ENCODE measurements at places on chromosomes 5 and 9. TPM values are rescaled to one million over a fixed set of nuclear protein-coding genes. Genes with fewer than 3 reads are reported as not detected.

GLDC gene
- total RNA-seq, result not detected

PCDHGB6 gene
- total RNA-seq, result 5.0 TPM

GPR151 gene
- not detected for total RNA-seq

FABP6 gene
- total RNA-seq, result not detected

HMGXB3 gene
- total RNA-seq, result 21.1 TPM

GRCh38 chr5:94347130-94347529 lies 271.3 kb downstream of the KIAA0825 start:
- no peak overlapping the region for H3K4me3 ChIP-seq
- H3K36me3 ChIP-seq, result no peaks in the 10 kb centered on the region

DNA sequence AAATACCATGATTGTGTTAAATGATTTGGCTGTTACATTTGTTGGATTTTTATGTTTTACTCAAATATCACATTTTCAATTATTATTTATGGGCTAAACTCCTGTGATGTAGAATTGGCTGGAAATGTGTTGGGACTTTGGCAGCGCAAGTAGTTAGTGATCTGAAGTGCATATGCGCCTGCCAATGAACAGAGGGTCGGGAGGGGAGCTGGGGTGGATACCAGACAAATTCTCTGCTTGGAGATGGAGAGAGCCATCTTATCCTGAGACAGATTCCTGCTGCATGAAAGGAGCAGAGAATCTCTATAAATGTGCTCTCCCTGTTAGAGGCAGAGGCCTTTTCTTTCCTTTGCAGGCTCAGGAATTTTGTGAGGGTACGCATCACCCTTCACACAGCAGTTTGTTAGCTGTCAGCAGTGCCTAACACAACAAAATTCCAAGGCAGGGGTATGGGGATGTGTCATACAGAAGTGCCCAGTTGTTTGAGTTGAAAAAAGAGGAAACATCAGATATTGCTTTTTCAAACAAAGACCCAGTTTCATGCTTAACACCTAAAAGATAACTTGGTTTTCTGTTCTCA lies 489.1 kb downstream of the CSNK1G3 start:
- no peak for DNase-seq
- no peaks in the 10 kb centered on the region for H3K4me1 ChIP-seq
- H3K27me3 ChIP-seq, result no peaks in the 10 kb centered on the region

- DNase-seq, result no peak
- no peaks in the 10 kb centered on the region for H3K4me1 ChIP-seq
- no peak overlapping the region for H3K4me3 ChIP-seq
- H3K36me3 ChIP-seq, result no peaks in the 10 kb centered on the region
These were observed 23.3 kb upstream of the ABLIM3 start for GRCh38 chr5:149117970-149118369.

DNA sequence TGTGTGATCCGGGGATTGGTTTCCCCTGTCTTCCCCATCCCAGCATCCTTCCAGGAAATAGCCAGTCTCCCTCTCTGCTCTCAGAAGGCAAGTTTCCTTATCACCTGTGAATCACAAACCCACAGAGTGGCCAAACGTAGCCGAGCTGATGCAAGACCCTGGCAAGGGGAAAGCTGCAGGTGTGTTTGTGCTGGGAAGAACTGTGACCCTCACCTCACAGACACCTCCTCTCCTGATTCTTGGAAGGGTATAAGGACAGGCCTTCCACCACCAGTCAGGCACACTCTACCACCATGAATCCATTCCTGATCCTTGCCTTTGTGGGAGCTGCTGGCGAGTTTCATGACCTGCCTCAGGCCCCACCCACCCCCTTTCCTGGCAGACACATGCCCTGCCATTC lies at the start of gene PRSS3:
TSS of gene PRSS3 (plus strand) at position 281 of the 400 bp plus-strand sequence. CDS start at position 294, 13 bp downstream.
- no peaks in the 10 kb centered on the region for H3K27me3 ChIP-seq
- H3K4me1 ChIP-seq, result no peaks in the 10 kb centered on the region
- no peak within 1 kb of the TSS for H3K4me3 ChIP-seq
- H3K36me3 ChIP-seq, result no peaks in the 10 kb centered on the region

DNA sequence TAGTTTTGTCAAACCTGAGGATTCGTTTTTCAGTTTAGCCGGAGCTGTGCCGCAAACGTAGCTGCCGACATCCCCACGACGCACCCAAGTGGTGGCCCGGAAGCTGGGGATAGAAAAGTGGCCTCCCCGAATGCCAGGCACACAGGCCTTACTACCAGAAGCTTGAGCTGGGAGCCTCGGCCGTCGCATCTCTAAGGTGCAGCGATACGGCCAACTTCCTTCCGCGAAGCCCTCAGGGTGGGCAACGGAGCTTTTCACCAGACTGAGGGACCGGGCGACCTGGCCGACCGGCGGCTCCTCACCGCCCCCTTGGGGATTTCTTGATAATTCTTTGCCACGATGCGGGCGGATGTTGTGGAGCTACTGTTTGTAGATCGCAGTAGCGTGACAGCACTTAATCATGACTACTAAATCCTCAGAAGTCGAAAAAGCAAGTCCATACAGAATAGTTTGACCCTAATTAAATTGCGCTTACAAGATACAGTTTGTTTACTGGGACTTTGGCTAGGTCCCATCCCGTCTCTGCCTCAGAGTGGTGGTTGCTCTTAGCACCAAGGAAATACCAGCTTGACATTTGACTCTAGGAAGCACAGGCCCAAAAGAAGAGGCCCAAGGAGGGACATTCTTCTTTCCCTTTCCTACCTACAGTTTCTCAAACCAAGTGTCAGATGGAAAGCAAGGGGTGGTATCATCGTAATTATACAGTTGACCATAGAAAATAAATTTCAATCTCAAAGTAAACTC lies 613 bp upstream of the TMEM267 start:
- H3K27me3 ChIP-seq, result no peaks in the 10 kb centered on the region
- H3K4me1 ChIP-seq, result peaks cover 25% of the 10 kb centered on the region
- DNase-seq, result peak; percentile 86

GRCh38 chr9:127968700-127969383 lies 11.9 kb downstream of the EEIG1 start:
- H3K4me3 ChIP-seq, result no peak overlapping the region
- peak; percentile 79 for DNase-seq
- no peaks in the 10 kb centered on the region for H3K4me1 ChIP-seq

DNA sequence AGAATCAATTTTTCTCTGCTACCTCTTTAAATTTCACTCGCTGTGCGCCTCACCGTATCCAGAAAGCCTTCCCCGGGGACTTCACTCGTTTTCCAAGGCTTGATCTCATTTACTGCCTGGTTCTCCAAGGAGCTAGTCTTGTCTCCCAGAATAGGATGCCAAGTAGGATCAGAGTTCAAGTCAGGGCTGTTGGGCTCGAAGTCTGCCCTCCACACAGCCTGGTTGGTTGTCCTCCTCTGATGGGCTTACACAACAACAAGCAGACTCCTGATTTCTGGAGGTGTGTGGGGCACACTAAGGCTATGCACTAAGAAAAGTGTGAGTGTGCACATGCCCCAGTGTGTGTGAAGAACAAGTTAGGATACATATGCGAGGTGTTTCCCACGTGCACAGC lies 14.0 kb upstream of the TNIP1 start:
- H3K27me3 ChIP-seq, result no peaks in the 10 kb centered on the region
- no peaks in the 10 kb centered on the region for H3K36me3 ChIP-seq
- H3K4me1 ChIP-seq, result no peaks in the 10 kb centered on the region
- H3K4me3 ChIP-seq, result no peak overlapping the region
- H3K27ac ChIP-seq, result peak overlapping the region; percentile 64
- no peak for DNase-seq

DNA sequence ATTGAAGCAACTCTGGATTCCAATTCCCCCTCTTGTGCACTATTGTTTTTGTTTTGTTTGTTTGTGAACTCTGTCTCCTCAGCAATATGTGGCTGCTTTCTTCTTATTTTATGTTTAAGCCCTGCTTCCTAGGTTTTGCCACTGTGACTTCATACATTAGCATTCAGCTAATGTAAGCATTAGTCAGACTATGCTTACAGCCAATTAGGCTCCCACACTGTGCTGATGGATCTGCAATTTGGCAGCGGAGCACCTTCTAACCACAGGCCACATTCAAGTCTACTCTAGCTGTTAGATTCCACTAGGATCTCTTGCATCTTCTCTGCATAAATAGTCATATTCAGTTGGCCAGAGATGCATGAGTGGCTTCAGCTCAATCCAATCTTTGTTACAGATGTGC lies 9.6 kb upstream of the BICD2 start:
- no peak overlapping the region for H3K4me3 ChIP-seq
- no peak overlapping the region for H3K27ac ChIP-seq
- no peaks in the 10 kb centered on the region for H3K27me3 ChIP-seq

- H3K4me3 ChIP-seq, result no peak overlapping the region
- no peak overlapping the region for H3K27ac ChIP-seq
These were observed 18.7 kb downstream of the XRCC4 start for GRCh38 chr5:83095957-83096539.
